Neural crest cell (in vitro differentiated cells): ENCODE measurements at places on chromosomes 2 and 18.

DNA sequence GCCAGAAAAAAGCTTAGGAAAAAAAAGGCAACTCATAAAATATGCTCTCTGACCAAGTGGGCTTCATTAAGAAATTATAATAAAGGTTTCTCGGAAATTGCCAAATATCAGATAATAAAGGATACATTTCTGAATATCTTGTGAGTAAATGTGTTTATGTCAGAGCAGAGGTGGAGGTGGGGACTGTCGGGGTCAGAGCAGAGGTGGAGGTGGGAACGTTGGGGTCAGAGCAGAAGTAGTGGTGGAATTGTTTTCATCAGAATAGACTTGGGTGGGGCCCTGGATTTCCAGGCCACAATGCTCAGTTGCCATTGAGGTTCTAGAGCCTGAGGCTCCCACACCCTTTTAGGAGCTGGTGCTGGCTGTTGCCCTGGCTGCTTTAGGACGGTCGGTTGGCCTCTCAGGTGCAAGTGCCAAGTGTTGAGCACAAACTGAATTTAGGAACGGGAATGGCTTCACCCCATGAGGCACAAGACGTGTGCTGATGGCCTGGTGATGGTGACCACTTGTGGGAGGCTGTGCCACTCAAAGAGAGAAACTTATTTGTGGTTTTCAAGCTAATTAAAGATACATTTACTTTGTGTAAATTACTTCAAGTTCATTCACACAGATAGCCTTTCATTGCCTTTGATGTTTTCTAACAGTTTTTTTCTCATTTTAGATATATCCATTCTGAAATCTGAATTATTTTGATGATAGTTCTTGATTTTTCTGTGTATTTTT, 131.5 kb downstream of the ATP9B start:
- H3K36me3 ChIP-seq, result peaks cover 6% of the 10 kb centered on the region
- peaks cover 16% of the 10 kb centered on the region for H3K4me1 ChIP-seq
- no peak for DNase-seq
- no peak overlapping the region for H3K4me3 ChIP-seq

DNA sequence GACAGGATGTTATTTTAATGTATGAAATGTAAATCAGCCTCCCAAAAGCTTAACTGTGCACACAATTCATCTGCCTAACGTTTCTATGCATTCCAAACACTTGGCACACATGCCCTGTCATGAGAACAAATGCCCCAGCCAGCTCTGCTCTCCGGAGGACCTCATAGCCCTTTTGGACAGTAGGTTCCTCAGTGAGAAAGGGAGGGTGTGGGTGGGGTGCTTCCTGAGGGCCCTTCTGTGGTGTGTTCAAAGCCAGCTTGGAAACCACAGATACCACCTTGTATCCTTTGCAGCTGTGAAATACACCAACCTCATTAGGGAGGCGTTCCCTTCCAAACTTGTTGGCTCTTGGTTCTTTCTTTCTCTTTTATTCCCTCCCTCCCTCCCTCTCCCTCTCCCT, 102.2 kb upstream of the ASB18 start:
- H3K27me3 ChIP-seq, result peaks cover 24% of the 10 kb centered on the region
- no peaks in the 10 kb centered on the region for H3K36me3 ChIP-seq
- DNase-seq, result no peak

GRCh38 chr18:13584825-13585224, 141.5 kb downstream of the FAM210A start:
- DNase-seq, result no peak
- peaks cover 2% of the 10 kb centered on the region for H3K4me1 ChIP-seq
- no peak overlapping the region for H3K27ac ChIP-seq
- H3K27me3 ChIP-seq, result no peaks in the 10 kb centered on the region
- H3K4me3 ChIP-seq, result no peak overlapping the region

DNA sequence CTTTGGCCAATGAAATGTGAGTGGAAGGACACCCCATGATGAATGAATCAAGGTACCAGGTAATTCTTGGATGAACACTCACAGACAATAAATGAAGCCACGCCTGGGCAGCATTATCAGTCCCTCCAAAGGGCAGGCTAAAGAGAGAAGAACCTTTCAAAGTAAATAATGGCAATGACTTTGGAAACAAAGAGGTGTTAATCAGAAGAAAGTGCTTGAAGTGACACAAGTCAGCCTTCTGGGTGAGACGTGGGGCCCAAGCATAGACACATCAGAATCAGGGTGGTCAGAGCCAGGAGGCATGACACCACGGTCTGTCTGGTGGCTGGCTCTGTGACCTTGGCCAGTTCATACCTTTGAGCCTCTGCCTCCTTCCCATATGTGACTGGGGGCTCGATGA, 103.3 kb downstream of the POLR1A start:
- no peak overlapping the region for H3K27ac ChIP-seq
- H3K4me1 ChIP-seq, result peaks cover 31% of the 10 kb centered on the region
- H3K4me3 ChIP-seq, result no peak overlapping the region
- no peak for DNase-seq
- no peaks in the 10 kb centered on the region for H3K36me3 ChIP-seq

- DNase-seq, result no peak
- H3K4me1 ChIP-seq, result peaks cover 33% of the 10 kb centered on the region
- H3K27ac ChIP-seq, result no peak overlapping the region
Observed at GRCh38 chr2:218009231-218009630, 6.4 kb upstream of the TNS1 start.

GRCh38 chr2:235149736-235150135, 197.9 kb downstream of the SH3BP4 start:
- peak overlapping the region; percentile 4 for H3K27ac ChIP-seq
- H3K27me3 ChIP-seq, result no peaks in the 10 kb centered on the region
- H3K4me1 ChIP-seq, result peaks cover 16% of the 10 kb centered on the region
- H3K36me3 ChIP-seq, result no peaks in the 10 kb centered on the region
- DNase-seq, result no peak
- H3K4me3 ChIP-seq, result peak overlapping the region; percentile 13

GRCh38 chr2:101341901-101342624, 33.6 kb upstream of the RNF149 start:
- H3K36me3 ChIP-seq, result no peaks in the 10 kb centered on the region
- H3K4me3 ChIP-seq, result no peak overlapping the region
- no peaks in the 10 kb centered on the region for H3K27me3 ChIP-seq

DNA sequence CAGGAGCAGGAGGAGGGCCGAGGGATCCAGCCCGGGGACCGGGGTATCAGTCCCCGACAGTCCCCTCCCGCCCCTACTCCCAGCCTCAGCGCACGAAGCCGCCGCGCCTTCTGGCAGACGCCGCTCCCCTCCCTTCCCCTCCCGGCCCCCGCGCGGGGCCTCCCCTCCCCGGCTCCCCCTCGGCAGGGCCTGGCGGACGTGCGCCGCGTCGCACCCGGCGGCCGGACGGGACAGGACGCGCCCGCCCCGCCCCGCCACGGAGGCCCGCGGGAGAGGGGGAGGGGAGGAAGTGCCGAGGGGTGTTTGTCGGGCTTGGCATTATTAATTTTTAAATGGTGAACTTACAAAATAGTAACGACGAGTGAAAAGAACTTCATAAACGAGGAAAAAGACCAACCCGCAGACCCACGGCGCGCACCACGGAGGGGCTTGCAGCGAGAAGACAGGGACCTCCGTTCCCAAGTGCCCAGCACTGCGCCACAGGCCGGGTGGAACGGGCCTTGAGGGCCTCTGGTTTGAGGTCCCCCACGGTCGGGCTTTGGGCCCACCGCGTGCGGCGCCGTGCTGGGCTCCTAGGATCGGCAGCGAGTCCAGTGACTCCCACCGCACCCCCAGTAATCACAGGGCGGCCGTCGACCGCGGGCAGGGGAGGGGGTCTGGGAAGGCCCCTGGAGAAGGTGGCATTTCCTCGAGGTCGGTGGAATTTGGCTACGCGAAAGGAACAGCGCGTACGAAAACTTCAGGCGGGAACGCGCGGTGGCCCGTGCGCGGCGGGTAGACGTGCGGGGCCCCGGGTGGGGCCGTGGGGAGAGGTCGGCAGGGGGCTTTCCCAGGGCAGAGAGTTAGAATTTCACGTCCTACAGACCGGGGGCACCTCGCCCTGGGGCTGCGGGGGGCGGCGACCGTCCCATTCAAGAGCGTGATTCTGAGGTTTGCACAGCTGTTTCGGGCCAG, 954 bp upstream of the CTDSP1 start:
- H3K4me3 ChIP-seq, result peak overlapping the region; percentile 99
- peaks cover 23% of the 10 kb centered on the region for H3K4me1 ChIP-seq

- H3K27ac ChIP-seq, result no peak overlapping the region
- no peaks in the 10 kb centered on the region for H3K4me1 ChIP-seq
- DNase-seq, result no peak
Observed at GRCh38 chr2:180336550-180336949, 329.5 kb upstream of the CWC22 start.

GRCh38 chr2:105329561-105330495, at the start of gene TGFBRAP1:
Gene TGFBRAP1 (minus strand): TSS chr2:105329735. CDS start chr2:105308301, 21,434 bp downstream.
- H3K36me3 ChIP-seq, result no peaks in the 10 kb centered on the region
- H3K27me3 ChIP-seq, result no peaks in the 10 kb centered on the region
- H3K4me3 ChIP-seq, result peak within 1 kb of the TSS; percentile 92
- H3K4me1 ChIP-seq, result peaks cover 25% of the 10 kb centered on the region
- H3K27ac ChIP-seq, result peak within 1 kb of the TSS; percentile 95
- peak; percentile 36 for DNase-seq

DNA sequence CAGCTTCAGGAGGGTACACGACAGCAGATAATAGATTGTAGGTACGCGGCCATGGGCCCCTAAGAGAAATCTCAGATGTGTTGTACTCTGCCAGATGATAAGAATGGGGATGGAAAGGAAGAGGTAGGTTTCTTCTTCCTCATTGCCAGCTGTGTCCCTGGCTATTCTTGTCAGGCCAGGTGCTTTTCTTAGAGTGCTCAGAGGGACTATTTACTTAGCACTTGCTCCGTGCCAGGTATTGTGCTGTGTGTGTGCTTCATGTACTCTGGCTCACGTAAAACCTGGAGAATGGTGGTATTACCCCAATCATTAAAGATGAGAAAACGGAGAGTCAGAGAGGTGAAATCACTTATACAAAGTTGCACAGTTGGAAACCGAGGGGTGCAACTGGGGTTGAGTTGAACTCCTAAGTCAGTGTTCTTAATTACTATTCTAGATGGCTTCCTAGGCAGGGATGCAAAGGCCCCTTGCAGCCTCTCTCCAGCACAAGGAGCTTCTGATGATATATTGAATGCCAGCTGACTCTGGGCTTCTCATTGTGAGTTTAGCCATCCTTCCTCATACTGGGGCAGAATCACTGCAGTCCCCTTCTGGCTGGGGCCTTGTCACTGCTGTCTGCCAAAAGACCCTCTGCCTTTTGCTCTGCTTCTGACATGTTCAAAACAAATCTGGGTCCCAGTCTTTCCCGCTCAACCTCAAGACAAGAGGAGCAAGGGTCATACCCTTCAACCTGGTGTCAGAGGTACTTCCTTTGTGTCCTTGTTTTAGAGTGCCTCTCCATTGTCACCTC, 60.7 kb downstream of the LYPD1 start:
- no peak overlapping the region for H3K4me3 ChIP-seq
- H3K27ac ChIP-seq, result no peak overlapping the region
- no peak for DNase-seq

GRCh38 chr18:28110924-28111323, 66.0 kb downstream of the CDH2 start:
- DNase-seq, result no peak
- no peak overlapping the region for H3K4me3 ChIP-seq
- H3K27ac ChIP-seq, result no peak overlapping the region
- H3K27me3 ChIP-seq, result no peaks in the 10 kb centered on the region
- peaks cover 2% of the 10 kb centered on the region for H3K36me3 ChIP-seq
- peaks cover 79% of the 10 kb centered on the region for H3K4me1 ChIP-seq

GRCh38 chr2:10022966-10023662, 20.2 kb upstream of the KLF11 start:
- no peak overlapping the region for H3K4me3 ChIP-seq
- peaks cover 12% of the 10 kb centered on the region for H3K27me3 ChIP-seq
- no peaks in the 10 kb centered on the region for H3K4me1 ChIP-seq
- DNase-seq, result no peak
- no peak overlapping the region for H3K27ac ChIP-seq

- DNase-seq, result no peak
- no peaks in the 10 kb centered on the region for H3K4me1 ChIP-seq
- no peak overlapping the region for H3K27ac ChIP-seq
- H3K36me3 ChIP-seq, result peaks cover 17% of the 10 kb centered on the region
- no peak overlapping the region for H3K4me3 ChIP-seq
- no peaks in the 10 kb centered on the region for H3K27me3 ChIP-seq
Observed at GRCh38 chr2:128160616-128161275, 69.7 kb downstream of the UGGT1 start.

DNA sequence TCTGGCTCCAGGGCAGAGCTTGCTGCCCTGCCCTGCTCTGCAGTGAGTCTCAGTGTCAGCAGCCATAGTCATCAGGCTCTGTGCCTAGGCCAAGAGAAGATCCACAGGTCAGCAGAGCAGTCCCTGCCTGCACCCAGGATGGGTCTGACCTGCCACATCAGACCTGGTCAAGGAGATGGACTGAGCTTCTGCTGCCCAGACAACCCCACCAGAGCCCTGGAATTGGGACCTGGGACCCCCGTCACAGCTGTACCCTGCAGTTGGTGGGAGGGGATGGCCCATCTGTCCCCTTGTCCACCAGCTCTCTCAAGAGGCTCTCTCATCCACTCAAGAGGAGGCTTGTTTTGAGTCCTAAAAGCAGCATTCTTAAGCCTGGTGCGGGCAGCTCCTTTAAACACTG, 142.6 kb downstream of the TFCP2L1 start:
- no peak overlapping the region for H3K4me3 ChIP-seq
- DNase-seq, result no peak
- H3K27me3 ChIP-seq, result no peaks in the 10 kb centered on the region
- no peaks in the 10 kb centered on the region for H3K36me3 ChIP-seq

GRCh38 chr2:128590309-128591021, 271.8 kb upstream of the HS6ST1 start:
- peaks cover 10% of the 10 kb centered on the region for H3K4me1 ChIP-seq
- no peak for DNase-seq
- H3K4me3 ChIP-seq, result no peak overlapping the region
- H3K36me3 ChIP-seq, result no peaks in the 10 kb centered on the region
- H3K27me3 ChIP-seq, result no peaks in the 10 kb centered on the region

DNA sequence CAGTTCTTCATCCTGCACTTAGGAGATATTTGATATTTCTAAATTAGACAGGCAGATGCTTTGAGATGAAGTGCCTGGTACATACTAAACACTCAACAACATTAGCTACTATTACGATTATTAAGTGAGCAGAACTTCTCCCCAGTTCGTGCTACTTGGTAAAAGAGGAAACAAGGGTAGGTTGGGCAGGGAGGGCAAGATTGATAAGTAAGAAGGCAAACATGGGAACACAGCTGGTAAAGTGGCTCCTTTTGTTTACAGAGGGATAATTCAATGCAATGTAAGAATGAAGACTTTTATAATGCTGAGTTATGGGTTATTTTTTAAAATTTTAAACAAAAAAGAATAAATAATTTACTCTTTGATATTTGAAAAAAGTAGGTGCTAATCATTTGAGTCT, 15.9 kb upstream of the WIPF1 start:
- DNase-seq, result no peak
- H3K4me3 ChIP-seq, result no peak overlapping the region
- H3K36me3 ChIP-seq, result peaks cover 4% of the 10 kb centered on the region
- peaks cover 4% of the 10 kb centered on the region for H3K4me1 ChIP-seq
- no peaks in the 10 kb centered on the region for H3K27me3 ChIP-seq

GRCh38 chr2:10283106-10284062, 19.3 kb upstream of the HPCAL1 start:
- H3K27ac ChIP-seq, result peak overlapping the region; percentile 19
- H3K27me3 ChIP-seq, result no peaks in the 10 kb centered on the region
- no peak overlapping the region for H3K4me3 ChIP-seq
- no peak for DNase-seq

GRCh38 chr2:239890206-239890746, 134.9 kb downstream of the NDUFA10 start:
- no peak overlapping the region for H3K4me3 ChIP-seq
- no peaks in the 10 kb centered on the region for H3K4me1 ChIP-seq
- H3K36me3 ChIP-seq, result no peaks in the 10 kb centered on the region
- DNase-seq, result no peak
- H3K27ac ChIP-seq, result no peak overlapping the region
